ENCODE measurements at places on chromosomes 6 and 20.

DNA sequence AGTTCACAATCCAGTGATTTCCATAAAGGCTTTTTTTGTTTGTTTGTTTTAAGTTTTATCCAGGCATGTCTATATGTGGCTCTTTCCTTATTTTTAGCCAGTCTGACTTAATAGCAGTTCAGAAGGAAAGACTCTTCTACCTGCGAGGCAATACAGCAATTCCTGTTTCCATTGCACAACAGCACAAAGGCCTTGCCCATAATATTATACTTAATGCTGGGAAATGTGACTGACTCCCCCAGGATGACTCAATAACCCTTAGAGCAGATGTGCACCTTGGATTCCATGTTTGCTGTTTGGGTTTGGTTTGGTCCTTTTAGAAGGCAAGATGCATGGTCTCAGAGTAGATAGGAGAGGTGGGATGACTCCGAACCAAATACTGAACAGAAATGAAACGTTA, 184.1 kb downstream of the MTFR2 start:
- DNase-seq = no peak

DNA sequence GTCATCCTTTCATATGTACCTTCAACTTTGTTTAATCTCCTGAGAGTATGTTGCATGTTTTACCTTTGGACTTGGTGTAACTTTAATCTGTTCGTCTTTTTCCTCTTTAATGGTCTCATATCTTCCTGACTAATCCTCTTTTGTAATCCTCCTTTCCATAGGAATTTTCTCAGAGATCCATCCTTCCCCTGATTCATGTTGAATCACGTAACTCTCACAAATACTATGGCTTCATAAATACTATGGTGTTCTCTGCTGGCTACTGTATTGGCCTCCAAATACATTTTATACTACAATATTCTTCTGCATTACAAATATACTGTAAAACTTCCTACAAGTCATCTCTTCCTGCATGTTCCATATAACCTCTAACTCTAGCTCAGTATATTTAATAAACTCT, 317.7 kb upstream of the ADGRB3 start:
- no peak for DNase-seq

DNA sequence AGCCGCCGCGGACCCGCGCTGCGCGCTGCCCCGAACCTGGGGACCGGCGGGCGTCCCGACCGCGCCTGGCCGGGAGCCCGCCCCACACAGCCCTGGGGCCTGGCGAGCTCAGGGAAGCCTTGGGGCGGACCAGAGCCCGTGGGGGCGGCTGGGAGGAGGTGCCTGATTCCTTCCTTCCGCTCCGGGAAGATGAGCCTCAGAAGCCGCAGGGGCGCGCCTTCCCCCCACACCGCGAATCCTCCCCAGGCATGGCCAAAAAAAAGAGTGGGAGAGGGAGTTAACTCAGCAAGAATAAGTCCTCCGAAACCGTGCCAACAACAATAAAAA, at the start of gene CBLN4:
Gene CBLN4, minus strand, starts transcription at position 131 of the 327 bp plus-strand sequence. CDS start 1,348 bp downstream, outside the sequence.
- DNase-seq = no peak

GRCh38 chr20:53937929-53938367, 132.4 kb downstream of the BCAS1 start:
- DNase-seq = no peak

- no peak for DNase-seq
Observed at GRCh38 chr20:32365564-32365963, 7.4 kb downstream of the ASXL1 start.

- no peak for DNase-seq
Observed at GRCh38 chr6:143745166-143746133, 67.7 kb downstream of the PHACTR2 start.

GRCh38 chr20:57482148-57482547, 42.8 kb downstream of the CTCFL start:
- no peak for DNase-seq

DNA sequence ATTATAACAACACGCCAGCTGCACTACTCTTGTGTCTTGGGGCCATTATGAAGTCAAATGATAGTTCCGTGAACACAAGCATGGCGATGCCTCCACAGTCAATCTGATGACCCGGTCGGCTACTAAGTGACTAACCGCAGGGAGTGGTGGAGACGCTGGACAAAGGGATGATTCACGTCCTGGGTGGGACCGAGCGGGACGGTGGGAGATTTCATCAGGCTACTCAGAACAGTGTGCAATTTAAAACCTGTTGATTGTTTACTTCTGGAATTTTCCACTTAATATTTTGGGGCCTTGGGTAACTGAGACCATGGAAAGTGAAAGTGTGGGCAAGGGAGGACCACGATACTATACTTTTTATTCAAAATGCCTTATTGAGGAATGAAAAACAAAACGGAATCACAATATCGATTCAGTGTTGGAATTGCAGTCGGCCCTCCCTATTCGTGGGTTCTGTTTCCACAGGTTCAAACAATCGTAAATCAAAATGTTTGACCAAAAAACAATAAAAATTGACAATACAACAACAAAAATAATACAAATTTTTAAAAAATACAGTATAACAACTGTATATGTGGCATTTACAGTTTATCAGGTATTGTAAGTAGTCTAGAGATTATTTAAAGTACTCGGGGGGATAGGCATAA, 66.5 kb downstream of the MYLK4 start:
- DNase-seq = no peak

GRCh38 chr6:28903686-28904085, 20.1 kb downstream of the TRIM27 start:
- no peak for DNase-seq

DNA sequence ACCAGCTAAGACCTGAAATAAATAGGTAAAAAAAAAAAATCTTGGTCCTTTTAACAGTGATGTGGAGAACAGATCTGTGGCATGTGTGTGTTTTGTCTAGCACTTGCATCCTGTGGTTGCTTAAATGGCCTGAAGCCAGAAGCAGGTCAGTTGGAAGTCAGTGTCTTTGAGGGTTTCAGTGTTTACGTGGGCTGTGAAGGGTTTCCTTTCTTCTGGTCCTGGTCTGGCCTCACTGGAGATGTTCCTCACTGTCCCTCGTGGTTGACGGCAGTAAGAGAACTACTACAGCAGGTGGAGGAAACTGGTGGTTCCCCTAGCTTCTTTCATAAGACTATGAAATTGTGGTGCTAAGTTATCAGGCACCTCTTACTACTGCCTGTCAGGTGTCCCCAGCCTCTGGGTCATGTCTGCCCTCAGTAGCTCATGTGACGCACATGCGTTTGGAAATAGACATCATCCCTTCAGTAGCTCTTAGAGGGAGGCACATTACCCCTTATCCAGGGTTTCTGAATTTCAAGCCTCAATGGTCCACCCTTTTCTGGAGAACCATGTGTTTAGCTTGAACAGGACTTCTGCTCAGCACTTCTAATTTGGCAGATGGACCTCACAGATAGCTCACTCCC, 59.4 kb upstream of the SCP2D1 start:
- DNase-seq = peak; percentile 40

GRCh38 chr6:10409731-10410206, 5.1 kb downstream of the TFAP2A start:
- no peak for DNase-seq

Data from stimulated activated naive B cell treated with anti-CD40 and anti-IgM and Interleukin-4, amounts not matched to agents 10 μg/mL and 1 μg/mL and 100 μg/mL, for 72 hours (primary cell).